ENCODE measurements at places on chromosomes 12 and 14.

GRCh38 chr12:81085832-81086231 lies 8.0 kb downstream of the ACSS3 start:
- DNase-seq = no peak

DNA sequence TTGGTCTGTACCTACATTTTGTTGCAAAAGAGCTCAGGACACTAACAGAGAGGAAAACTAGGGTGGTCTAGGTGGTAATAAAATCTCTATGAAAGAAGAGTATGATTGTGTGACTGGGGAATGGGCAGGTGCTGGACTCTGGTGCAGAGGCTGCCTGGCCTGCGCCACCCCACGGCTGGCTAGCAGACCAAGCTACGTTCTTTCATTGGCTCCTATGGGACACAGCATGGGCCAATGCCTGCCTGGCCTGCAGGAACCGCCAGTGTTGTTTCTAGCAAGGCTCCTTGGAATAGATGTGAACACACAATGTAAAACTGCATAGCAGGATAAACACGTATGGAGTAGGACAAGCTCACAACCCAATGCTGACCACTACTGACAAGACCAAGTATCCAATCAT lies 51.7 kb upstream of the CORO1C start:
- no peak for DNase-seq

DNA sequence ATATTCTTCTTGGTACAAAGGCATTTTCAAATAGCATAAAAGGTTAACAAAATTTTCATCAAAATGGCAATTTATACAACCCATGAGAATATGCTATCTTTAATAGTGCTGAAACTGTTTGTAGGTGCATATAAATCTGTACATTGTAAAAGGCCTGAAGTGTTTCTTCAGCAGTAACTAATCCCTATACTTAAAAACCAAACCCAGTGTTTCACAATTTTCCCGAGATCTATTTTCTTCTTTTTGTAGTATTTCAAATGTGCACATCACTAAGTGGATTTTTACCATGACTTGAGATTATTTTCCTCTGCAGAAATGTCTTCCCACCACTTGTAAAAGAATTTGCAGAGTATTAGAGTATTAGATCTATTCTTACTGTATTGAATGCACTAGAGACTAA lies 76.5 kb downstream of the FERMT2 start:
- no peak for DNase-seq

DNA sequence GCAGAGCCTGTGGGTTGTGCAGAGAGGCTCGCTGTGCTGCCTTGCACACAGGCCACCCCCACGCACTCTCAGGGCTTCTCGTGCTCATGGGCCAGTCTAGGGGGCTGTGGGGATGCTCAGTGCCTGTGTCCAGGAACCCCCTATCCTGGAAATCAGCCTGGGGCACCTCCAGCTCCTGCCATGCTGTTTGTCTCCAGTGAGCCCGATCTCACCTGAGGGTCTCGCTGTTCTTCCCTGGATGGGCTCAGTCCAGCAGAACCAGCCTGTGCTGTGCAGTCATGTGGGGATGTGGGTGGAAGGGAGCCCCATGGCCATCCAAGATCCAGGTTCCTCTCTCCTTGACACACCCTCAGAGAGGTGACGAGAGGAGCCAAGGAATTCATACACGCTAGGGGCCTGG lies 26.7 kb downstream of the SERPINA1 start:
- DNase-seq = no peak

- DNase-seq = no peak
These were observed 2.6 kb upstream of the PLEKHG3 start for GRCh38 chr14:64701660-64702059.

GRCh38 chr12:69822201-69822860 lies 2.7 kb upstream of the MYRFL start:
- no peak for DNase-seq

GRCh38 chr12:10130042-10130441 lies at the start of gene CLEC7A:
TSS of gene CLEC7A (minus strand) at chr12:10130199. CDS start at chr12:10130082, 117 bp downstream.
- peak; percentile 57 for DNase-seq

GRCh38 chr12:91271185-91271584 lies 88.6 kb upstream of the DCN start:
- DNase-seq = no peak

GRCh38 chr14:24436355-24437019 lies 6.1 kb downstream of the SDR39U1 start:
- DNase-seq = peak; percentile 83

GRCh38 chr12:17084831-17085230 lies 478.9 kb upstream of the LMO3 start:
- no peak for DNase-seq

DNA sequence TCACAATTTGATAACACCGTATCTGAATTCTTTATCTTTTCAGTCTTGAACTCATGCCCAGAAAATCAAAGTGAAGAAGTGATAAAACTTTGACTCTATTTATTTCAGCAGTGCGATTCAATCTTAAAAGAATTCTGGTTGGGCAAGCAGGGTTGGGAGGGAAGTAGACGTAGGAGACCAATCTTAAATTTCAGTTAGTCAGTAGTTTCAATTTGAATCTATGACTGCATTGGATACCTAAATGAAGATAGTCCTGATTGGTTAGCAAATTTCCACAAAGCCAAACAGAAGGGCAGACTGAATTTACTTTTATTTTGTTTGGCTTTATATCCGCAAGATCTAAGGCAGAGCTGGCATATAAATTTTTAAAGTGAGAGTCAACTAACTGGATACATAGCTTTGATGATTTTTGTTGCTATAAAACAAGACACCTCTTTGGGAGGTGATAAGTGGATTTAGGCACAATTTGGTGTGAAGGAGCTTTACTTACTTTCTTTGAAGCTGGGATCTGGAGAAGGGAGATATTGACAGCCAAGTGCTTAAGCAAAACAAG lies 2.6 kb downstream of the ACSS3 start:
- no peak for DNase-seq

GRCh38 chr12:99390707-99391106 lies 256.8 kb upstream of the GARIN6 start:
- no peak for DNase-seq

- DNase-seq = no peak
These were observed 169.2 kb downstream of the SLC41A2 start for GRCh38 chr12:104788840-104789271.

GRCh38 chr12:123453165-123453564 lies 4.8 kb upstream of the SNRNP35 start:
- DNase-seq = peak; percentile 80

DNA sequence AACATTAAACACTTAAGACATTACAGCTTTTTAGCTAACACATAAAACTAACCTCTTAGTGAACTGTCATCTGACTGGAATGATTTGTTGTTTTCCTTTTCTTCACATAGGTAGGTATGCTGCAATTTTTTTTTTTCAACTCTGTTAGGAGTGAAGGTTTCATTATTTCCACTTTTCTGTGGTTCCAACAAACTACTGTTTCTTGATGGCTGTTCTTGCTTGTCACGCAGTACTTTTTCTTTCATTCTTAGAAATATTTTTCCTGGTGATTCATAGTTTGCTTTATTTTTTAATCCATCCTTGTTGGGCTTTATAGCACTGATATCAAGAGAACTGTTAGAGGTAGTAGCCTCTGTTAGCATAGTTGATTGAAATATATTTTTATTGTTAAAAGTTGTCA lies 6.3 kb downstream of the MIS18BP1 start:
- peak; percentile 50 for DNase-seq

DNA sequence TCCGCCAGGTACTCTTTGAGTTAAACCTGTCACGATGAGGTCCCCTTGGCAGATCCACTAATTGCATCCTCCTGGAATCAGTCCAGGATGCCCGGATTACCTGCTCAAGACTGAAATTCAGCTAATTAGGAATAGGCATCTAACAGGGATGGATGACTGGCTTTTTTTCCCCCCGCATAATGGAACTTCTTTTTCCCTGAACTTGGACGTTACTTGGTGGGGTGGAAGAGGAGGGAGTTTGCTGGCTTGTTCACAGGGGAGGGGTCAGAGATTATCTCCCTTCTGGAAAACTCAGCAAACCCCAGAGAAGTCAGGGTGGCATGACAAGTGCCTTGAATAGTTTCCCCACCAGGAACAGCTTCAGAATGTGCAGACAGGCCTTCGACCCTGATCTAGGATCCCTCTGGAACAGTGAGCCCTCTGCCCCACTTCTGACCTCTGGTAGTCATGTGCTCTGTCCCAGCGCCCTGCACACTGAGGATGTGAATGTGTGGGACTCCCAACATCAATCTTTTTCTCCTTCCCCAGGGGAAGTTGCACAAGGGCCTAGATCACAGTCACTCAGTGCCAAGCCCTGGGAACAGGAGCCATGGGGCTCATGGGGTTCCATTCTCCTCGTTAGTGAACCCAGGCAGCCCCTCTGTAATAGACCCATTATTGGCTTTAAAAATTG lies 142.5 kb downstream of the SMOC1 start:
- no peak for DNase-seq

DNA sequence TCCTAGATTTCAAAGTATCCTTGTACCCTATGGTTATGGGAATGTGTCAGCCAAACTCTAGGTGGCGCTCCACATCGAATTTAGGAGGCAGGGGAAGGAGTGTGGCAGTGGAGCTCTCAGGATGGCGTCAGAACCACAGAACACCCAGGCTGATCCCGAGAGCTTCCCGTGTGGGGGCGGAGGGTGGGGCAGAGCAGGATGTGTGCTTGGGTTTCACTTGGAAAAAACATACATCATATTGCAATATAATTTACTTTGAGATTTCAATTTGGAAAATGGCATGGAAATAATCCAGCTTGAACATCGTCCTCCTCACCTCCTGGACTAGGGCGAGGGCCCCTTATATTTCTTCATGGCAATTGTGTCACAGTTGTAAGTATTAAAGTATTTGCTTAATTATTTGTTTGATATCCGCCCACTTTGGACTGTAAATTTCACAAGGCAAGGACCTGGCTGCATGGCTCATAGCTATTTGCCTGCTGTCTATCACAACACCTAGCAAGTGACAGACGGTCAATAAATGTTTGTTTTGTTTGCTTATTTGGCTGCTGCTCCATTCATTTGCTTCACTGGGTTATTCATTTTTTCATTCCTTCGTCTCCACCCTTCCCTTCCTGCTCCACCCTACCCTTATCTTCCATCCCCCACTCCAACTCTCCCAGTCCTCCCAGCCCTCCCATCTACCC lies 221.5 kb upstream of the HMGA2 start:
- DNase-seq = peak; percentile 77

Measured in activated CD4-positive, alpha-beta T cell treated with anti-CD3 and anti-CD28 coated beads, Interleukin-2, amount 10 ng/mL, durations not matched to agents 24 days and 14 days (primary cell).